ENCODE measurements at places on chromosomes 7 and 10.

DNA sequence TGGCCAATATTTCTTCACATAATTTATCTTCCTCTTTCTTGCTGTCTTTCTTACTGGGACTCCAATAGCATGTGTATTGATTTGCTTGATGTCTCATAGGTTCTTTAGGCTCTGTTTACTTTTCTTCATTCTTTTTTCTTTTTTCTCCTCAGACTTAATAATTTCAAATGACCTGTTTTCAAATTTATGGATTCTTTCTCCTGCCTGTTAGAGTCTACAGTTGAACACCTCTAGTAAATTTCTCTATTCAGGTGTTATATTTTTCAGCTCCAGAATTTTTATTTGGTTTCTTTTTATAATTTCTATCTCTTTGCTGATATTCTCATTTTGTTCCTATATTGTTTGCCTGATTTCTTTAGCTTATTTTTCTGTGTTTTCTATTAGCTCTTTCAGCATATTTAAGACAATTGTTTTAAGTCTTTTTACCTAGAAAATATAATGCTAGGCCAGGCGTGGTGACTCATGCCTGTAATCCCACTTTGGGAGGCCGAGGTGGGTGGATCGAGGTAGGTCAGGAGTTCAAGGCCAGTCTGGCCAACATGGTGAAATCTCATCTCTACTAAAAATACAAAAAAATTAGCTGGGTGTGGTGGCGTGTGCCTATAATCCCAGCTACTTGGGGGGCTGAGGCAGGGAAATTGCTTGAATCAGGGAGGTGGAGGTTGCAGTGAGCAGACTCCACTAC, 61.9 kb upstream of the TNS3 start:
- DNase-seq, result no peak

DNA sequence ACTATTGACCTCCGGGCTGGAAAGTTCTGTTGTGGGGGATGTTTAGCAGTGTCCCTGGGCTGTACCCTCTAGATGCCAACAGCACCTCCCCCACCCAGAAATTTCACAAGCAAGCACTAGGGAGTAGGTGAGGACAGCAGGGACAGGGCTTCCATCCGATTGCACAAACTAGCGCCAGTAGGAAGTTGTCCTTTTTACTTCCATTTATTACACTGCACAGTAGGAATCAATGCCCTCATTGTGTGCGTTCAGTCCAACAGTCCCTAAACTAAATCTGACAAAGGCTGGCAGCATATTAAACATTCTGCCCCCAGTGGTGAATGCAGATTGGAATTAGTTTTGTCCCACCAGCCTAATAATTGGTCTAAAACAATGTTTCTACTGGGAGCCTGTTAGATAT, 6.4 kb upstream of the SOSTDC1 start:
- DNase-seq, result no peak

- DNase-seq, result no peak
Observed at GRCh38 chr7:15566476-15566875, 4.7 kb upstream of the AGMO start.

DNA sequence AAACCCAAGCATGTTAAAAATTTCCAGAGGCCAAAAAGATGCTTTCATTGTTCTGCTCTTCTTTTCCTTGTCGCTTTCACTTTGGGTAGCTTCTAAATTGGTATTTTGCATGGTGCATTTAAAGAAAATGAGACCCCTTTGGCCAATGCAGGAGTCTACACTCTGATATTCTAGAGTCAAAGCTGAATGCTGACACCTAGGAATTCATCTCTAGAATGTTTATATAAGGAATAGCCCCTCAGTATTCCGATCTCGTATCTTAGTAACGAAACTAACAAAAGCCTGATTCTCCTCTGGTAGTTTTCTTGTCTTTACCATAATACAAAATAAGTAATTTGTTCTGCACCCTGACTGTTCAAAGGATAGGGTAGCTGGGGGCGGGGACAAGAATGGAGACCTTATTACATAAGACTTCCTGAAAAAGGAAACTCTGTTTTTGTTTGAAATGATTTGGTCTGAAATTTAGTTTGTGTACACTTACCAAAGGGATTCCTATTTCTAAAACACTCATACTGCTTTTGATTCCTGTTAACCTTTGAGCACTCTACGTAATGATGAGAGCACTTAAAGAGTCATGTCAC, 17.1 kb downstream of the IKZF1 start:
- no peak for DNase-seq

GRCh38 chr7:76357475-76358010, 1.2 kb downstream of the YWHAG start:
- no peak for DNase-seq

- DNase-seq, result no peak
Observed at GRCh38 chr10:71625445-71626175, 94.0 kb downstream of the C10orf105 start.

- DNase-seq, result no peak
Observed at GRCh38 chr10:51716981-51717380, 17.6 kb upstream of the CSTF2T start.

DNA sequence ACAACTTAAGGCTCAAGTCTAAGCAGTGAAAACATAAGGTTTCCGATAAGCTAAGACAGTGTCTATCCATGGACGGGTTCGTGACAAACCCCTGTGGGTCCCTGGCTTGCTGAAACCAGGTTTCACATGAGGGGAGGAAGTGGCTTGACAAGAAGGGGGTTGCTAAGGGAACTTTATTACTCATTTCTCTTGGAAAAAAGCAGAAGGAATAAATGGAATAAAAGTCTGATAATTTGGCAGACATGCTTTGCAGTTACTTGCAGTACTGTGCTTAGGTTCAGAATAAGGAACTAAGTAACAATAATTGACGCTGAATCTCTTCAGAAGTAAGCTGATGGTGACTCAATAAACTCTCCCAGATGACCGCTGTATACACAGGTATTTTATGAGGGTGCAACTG, 34.7 kb downstream of the RBM17 start:
- no peak for DNase-seq

DNA sequence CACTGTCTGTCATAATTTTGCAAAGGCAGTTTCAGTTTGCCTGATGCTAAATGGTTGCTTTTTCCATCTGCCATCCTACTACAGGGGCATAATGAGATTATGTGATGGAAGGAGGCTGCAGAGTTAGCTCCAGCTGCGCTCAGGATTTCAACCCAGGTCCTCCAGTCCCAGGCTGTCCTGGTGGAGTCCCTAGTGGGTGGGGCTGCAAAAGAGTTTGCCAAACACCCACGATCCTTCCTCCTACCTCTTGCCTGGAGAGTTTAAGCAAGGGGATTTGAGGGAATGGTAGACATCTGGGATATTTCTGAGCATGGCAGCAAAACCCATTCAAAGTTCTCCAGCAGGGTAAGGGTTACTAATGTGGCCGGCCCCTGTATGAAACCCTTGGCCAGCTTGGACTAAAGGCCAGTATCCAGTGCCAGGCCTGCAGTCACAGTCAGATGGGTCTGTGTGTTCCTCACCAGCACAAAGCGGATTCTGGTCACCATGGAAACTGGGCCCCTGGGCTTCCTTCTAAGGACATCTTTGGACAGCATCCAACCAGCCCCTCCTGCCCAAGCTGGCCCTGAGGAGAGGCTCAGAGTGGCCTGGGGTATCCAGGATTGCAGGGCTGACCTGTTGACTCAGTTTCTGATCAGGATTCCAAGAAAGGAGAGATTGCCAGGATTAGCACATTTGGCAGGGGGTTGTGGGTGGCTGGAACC, 42.7 kb upstream of the CHST3 start:
- DNase-seq, result no peak

- no peak for DNase-seq
Observed at GRCh38 chr7:69109879-69110278, 488.4 kb upstream of the AUTS2 start.

GRCh38 chr7:139047970-139048369, 12.1 kb upstream of the ZC3HAV1L start:
- DNase-seq, result no peak

GRCh38 chr10:44689368-44689767, 221.8 kb upstream of the TMEM72 start:
- DNase-seq, result no peak

DNA sequence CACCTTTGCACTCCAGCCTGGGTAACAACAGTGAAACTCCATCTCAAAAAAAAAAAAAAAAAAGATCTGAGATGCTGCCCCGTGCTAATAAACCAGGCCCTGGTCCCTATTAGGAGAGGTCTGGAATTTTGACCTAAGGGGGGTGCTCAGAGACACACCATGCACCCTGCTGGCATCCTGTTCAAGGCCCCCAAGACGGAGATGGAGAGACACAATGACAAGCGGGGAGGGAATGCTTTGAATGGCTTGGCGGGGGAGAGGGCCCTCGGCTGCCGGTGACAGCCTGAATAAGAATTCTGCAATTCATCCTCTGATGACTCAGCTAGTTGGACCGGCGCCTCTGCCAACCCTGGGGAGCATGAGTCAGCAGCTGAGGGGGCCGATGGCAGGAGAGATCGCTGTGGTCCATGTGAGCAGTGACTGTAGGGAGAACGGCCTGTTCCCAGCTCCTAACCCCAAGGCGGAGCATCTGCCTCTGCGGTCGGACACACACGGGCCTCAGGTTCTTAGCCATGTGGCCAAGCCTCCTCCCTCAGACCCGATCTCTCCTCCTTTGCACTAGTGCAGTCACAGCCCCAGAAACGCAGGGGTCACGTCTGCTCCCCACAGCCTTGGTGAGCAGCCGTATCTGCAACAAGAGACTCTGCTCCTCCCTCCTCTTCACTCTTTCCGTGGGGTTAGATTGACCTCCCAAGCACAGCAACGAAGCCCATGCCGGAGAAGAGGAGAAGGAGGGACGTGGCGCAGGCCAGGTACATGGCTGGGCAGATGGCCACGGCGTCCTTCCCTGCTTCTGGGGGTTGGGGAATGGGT, 14.9 kb downstream of the TRIM56 start:
- no peak for DNase-seq

DNA sequence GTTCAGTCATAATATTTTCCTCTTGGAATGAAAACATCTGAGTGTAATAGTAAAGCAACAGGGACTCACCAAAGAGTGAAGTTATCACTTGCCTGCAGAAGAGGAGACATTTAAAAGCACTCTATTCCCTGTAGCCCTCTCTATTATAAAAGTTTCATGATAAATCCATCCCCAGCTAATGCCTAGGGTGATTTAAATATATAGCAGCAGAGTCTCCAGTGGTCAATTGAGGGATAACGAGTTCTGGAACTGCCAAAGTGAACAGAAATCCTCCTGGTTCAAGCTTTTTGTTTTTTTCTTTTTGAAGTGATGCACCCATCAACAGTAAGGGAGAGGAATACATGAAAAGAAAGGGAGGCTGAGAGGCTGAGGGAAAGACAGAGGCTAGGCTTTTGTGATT, 87.3 kb downstream of the EVX1 start:
- DNase-seq, result no peak

DNA sequence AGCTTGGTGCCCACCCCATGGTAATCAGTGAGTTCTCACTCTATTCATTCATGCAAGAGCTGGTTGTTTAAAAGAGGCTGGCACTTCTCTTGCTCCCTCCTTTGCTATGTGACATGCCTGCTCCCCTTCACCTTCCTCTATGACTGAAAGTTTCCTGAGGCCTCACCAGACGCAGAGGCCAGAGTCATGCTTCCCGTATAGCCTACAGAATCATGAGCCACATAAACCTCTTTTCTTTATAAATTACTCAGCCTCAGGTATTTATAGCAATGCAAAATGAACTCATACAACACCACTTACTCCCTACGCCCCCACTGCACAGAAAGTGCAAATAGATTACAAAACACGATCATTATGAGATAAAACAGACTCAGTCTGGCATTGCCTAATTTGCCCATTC, 39.0 kb downstream of the SEC61G start:
- DNase-seq, result no peak

GRCh38 chr7:142438235-142438922, 180.5 kb upstream of the PRSS58 start:
- DNase-seq, result no peak

- no peak for DNase-seq
Observed at GRCh38 chr7:104040666-104041065, 51.2 kb upstream of the RELN start.
